ENCODE measurements at places on chromosomes 2 and 18.

DNA sequence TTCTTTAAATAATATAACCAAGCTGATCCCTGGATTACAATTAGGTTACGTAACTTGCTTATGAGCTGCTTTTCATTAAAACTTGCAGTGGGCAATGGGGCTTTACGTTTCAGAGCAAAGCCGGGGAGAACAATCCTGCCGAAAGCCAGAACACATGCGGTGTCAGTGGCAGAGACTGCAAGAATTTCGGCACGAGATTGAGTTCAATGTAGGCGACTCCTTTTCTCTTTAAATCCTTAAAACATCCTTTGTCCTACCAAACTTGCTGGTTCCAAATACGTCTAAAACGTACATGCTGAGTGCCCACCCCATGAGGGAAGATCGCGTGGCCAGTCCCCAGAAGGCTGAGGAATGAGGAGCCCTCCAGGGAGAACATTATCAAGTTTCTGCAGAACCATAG, 36.8 kb upstream of the NCOA1 start:
- no peak for DNase-seq

GRCh38 chr2:130183512-130184373, 1.7 kb downstream of the MZT2B start:
- DNase-seq = no peak

DNA sequence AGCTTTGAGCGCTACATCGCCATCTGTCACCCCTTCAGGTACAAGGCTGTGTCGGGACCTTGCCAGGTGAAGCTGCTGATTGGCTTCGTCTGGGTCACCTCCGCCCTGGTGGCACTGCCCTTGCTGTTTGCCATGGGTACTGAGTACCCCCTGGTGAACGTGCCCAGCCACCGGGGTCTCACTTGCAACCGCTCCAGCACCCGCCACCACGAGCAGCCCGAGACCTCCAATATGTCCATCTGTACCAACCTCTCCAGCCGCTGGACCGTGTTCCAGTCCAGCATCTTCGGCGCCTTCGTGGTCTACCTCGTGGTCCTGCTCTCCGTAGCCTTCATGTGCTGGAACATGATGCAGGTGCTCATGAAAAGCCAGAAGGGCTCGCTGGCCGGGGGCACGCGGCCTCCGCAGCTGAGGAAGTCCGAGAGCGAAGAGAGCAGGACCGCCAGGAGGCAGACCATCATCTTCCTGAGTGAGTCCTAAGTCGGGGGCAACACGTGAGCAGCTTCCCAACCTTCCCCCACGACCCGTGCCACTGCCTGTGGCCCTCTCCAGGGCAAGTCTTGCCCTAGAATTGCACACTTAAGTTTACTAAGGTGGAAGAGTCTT, 928 bp downstream of the GPR39 start:
- DNase-seq = no peak

DNA sequence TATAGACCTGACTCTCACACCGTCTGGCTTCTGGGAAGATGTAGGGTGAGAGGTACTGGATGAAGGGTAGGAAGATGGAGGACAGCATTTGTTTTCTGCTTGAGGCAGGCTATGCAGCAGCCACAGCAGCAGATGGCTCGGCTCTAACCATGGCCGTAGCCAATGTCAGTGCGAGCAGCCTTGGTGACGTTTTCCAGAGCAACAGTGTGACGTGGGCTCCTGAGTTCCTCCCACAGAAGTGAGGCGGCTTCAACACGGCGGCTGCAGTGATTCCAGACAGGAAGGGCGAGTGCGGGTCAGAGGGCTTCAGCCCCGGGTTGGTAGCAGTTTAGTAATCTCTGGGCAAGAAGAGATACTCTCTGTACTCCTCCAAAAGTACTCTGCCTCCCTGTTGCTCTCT, 133.0 kb upstream of the MYT1L start:
- DNase-seq = no peak

DNA sequence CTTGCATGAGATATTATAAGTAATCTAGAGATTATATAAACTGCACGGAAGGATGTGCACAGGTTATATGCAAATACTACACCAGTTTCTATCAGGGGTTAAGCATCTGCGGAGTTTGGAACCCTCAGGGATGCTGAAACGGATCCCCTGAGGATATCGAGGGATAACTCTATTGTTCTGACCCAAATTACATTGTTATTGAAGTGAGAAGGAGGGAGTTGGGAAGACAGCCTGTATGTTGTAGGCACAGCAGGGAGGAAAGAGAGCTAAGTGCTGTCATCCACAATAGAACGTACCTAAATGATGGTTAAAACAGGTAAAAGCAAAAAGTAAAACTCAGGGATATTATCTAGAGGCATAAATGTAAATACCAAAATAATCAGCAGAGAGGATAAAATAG, 44.6 kb upstream of the SMAD2 start:
- DNase-seq = no peak
